Heart left ventricle (tissue), 16 donors: ENCODE measurements at places on chromosomes 4 and X.

DNA sequence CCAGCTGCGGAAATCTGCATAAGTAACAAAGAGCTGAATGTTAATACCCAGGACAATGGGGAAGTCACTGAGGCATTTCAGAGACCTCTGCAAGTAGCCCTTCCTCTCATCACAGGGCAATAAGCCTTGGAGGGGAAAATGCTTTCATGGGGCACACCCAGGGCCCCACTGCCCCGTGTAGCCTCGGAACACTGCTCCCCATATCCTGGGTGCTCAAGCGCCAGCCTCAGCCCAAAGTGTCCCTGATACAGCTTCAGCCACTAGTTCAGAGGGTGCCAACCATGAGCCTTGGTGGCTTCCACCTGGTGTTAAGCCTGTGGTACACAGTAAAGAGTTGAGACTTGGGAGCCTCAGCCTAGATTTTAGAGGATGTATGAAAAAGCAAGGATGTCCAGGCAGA lies 402.8 kb upstream of the CXorf51A start:
- no peak for DNase-seq

GRCh38 chr4:113064244-113064643 lies 14.8 kb downstream of the ANK2 start:
- no peak for DNase-seq

DNA sequence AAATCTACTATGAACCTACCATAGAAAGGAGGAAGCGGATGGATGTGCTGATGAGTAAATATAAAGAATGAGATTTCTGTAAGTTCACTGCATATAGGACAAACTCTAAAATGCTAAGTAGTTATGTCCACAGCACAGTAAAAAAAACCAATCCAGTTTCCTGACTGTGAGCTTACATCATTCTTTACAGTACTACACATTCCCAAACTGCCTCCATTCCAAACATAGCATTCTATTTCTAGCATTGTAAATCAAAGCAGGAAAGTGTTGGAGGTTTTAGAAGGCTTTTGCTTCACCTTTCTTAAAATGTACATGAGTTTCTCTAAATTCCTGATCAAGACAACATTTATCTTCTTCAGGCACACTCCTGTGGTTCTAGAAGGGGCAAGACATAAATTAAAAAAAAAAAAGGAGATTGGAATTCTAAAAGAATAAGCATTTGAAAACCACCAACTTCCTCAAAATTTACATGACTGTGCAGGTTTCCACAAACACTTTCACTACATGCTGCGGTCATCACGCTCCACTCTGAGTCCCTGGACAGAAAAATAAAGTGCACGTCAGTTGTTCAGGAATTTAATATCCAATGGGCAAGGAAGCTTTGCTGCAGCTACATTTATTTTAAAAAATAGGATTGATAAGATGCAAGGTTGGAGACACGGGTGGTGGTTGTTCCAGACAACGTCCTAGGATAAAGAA lies 297.6 kb upstream of the STS start:
- no peak for DNase-seq

- DNase-seq: no peak
Measured at GRCh38 chrX:17848545-17849265, 12.4 kb downstream of the RAI2 start.

- DNase-seq: no peak
Measured at GRCh38 chrX:118507766-118508165, 12.2 kb downstream of the DOCK11 start.

GRCh38 chr4:39825741-39826231 lies 127.8 kb downstream of the UBE2K start:
- DNase-seq: no peak

GRCh38 chr4:98728433-98728832 lies 70.0 kb upstream of the TSPAN5 start:
- peak; percentile 28 for DNase-seq

DNA sequence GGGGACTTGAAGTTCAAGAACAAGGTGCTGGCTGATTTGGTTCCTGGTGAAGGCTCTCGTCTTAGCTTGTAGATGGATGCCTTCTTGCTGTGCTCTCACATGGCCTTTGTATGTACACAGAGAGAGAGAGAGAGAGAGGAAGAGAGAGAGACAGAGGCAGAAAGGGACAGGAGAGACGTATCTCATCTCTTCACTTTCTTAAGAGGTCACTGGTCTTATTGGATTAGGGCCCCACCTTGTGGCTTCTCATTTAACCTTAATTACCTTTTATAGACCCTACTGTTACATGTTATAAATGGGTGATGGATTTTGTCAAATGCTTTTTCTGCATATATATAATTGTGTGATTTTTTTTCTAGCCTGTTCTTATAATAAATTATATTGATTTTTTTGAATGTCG lies 1444.2 kb downstream of the ADGRL3 start:
- DNase-seq: no peak

- no peak for DNase-seq
Measured at GRCh38 chr4:117968606-117969005, 65.7 kb upstream of the NDST3 start.

DNA sequence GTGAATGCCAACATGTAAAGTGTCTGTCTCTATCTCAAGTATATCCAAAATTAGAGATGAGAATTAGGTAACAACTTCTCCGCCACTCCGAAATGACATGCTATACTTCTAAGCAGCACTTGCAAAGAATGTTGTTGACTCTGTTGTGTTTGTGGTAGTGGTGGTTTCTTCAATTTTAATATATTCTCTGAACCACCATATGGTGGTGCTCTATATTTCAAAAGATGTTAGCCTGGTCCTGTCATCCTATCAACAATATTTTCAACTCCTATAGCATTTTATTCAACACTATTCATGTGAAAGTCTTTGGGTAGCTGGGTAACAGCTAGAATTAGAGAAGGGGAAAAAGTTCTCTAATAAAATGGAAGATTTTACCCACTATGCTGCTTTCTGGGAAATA lies 1622.8 kb upstream of the IGFBP7 start:
- no peak for DNase-seq

DNA sequence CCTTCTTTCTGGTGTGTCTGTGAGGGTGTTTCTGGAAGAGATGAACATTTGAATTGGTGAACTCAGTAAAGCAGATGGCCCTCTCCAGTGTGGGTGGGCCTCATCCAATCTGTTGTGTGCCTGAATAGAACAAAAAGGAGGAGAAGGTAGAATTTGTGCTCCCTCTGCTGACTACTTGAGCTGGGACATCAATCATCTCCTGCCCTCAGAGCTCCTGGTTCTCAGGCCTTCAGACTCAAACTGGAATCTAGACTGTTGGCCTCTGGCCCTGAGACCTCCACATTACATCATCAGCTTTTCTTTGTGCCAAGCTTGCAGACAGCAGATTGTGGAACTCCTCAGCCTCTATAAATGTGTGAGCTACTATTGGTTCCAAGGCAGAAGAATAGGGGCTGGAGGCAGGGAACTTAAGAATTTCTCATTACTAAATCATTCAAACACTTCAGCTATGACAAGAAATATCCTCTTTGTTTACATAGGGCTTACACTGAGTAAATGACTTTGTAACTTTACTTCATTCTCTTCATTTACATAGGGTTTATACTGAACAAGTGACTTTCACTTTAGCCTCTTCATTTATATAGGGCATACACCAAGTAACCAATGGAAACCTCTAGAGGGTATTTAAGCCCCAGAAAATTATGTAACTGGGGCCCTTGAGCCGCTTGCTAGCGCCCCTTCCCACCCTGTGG lies 86.9 kb upstream of the NWD2 start:
- DNase-seq: no peak

DNA sequence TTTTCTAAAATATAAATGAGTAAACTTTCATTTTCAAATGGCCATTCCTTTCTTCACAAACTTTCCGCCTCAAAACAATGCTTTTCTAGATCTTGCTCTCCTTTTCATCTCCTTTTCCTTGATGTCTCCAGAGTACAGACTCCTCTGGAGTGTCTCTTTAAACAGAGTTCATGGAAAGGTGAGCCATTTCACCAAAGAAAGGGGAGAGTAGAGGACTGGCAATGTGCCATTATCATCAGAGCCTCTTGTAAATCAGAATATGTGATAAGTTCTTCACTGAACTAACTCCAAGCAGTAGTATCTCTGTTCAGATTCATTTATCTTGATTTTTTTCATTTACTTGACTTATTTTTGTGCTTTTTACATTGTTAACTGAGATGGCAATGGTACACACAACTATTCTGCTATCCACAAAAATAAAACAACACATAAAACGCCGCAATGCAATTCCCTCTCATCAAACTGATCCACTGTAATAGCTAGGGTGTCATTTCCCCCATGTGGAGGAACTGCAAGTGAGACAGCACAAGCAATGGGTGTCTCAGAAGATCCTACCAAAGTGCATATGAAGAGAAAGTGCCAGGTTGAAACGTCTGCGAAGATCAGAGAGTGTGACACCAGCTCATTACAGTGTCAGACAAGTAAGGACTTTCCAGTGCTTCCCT lies 125.4 kb downstream of the RASL11B start:
- DNase-seq: no peak

DNA sequence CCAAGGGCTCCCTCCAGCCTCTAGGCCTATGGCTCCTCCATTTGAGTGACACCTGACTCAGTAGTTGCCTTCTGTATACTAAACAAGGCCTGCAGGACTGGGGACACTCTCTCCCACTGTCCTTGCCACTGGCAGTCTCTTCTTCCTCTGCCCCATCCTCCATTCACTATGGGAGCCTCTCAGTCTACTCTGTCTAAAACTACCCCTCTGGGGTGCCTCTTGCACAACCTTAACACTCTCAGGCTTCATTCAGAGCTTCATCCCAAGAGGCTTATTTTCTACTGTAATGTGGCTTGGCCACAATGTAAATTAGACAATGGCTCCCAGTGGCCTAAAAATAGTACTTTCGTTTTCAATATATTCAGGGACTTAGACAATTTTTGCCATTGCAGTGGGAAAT lies 133.0 kb downstream of the ZC4H2 start:
- DNase-seq: no peak

- DNase-seq: no peak
Measured at GRCh38 chrX:78074088-78074487, 30.0 kb upstream of the PGK1 start.

- DNase-seq: peak; percentile 60
Measured at GRCh38 chr4:1721666-1722550, 587 bp downstream of the TACC3 start.

GRCh38 chr4:16893141-16893651 lies 5.2 kb downstream of the LDB2 start:
- DNase-seq: no peak

GRCh38 chr4:22683726-22684125 lies 9.0 kb upstream of the GBA3 start:
- DNase-seq: no peak

- no peak for DNase-seq
Measured at GRCh38 chrX:96432647-96433046, 252.0 kb upstream of the DIAPH2 start.

DNA sequence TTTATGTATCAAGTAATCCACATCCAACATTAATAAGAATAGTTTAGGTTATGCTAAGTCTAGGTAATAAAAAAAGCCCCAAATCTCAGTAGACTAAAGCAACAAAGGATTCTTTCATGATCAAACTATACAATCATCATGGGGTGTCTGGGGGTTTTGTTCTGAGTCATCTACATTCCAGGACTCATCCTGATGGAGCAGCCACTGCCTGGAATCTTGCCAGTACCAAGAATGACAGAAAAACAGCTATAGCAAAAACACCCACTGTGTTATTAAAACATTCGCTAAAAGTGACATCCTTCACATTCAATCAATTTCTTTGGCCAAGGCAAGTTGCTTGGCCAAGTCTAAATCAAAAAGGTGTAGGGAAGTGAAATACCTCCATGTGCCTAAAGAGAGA lies 3.9 kb upstream of the ARHGEF38 start:
- DNase-seq: no peak

- no peak for DNase-seq
Measured at GRCh38 chrX:30898886-30899285, 9.8 kb upstream of the TAB3 start.

GRCh38 chr4:137156054-137156453 lies 376.2 kb downstream of the PCDH18 start:
- no peak for DNase-seq

DNA sequence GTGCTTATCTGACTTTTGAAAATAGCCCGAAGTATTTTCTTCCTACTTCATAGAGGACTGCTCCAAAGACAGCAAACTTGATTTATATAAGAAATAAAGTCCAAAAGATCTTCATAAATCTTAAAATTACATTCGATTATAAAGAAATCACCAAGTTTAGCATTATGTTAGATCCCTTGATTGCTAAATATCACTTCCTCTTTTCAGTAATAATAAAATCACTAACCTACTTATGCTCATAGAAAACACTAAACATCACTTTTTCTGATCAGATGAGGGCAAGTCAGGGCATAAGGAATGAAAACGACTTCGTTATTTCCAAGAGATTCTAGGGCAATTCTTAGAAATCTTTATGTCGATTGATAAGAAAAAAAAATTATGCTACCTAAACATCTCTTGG lies 32.0 kb downstream of the DYNLT3 start:
- DNase-seq: no peak

GRCh38 chr4:143230683-143231082 lies 46.0 kb downstream of the USP38 start:
- no peak for DNase-seq

- DNase-seq: no peak
Measured at GRCh38 chr4:101865501-101866062, 75.1 kb downstream of the BANK1 start.

- no peak for DNase-seq
Measured at GRCh38 chr4:81833576-81833975, 361.9 kb upstream of the RASGEF1B start.

- DNase-seq: no peak
Measured at GRCh38 chr4:83677656-83678055, 141.7 kb downstream of the GPAT3 start.

DNA sequence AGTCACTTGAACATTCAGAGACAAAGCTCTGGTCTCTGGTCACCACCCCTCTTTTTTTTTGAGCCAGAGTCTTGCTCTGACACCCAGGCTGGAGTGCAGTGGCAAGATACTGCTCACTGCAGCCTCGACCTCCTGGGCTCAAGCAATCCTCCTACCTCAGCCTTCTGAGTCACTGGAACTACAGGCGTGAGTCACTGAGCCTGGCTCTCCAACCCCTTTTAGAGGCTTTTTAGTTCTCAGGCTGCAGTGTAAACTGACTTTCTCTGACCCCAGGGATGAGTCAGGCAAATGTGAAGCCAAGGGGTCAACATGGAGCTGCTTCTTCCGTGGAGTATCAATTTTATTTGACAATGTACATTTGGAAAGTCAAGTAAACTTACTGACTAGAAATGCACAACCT lies 229.2 kb downstream of the PTTG2 start:
- no peak for DNase-seq

- DNase-seq: no peak
Measured at GRCh38 chrX:71292669-71293365, 8.7 kb upstream of the ITGB1BP2 start.

DNA sequence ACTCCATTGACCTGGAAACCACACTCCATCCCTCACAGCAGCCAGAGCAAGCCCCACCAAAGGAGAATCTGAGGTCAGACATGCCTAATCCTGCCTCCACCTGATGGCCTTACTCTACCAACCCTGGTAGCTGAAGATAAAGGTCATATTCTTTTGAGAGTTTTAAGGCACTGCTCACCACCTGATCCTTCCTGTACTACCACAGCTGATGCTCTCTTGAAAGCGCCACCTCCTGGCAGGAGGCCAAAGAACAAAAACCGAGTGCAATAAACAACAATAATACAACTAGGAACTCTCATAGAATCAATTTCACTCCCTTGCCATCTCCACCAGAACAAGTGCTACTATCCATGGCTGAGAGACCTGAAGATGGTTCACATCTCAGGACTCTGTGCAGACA lies 301.6 kb downstream of the NAF1 start:
- no peak for DNase-seq
